ENCODE measurements at places on chromosomes 11 and 22. TPM values are rescaled to one million over a fixed set of nuclear protein-coding genes. Genes with fewer than 3 reads are reported as not detected.

- H3K36me3 ChIP-seq, result no peaks in the 10 kb centered on the region
- H3K27me3 ChIP-seq, result no peaks in the 10 kb centered on the region
- peak within 1 kb of the TSS; percentile 78 for H3K4me3 ChIP-seq
- DNase-seq, result peak; percentile 80
- no peaks in the 10 kb centered on the region for H3K4me1 ChIP-seq
Measured at GRCh38 chr11:85810871-85811611, at the start of gene SYTL2. Gene SYTL2 (minus strand): TSS chr11:85811141. CDS start chr11:85757725, 53,416 bp downstream.

DNA sequence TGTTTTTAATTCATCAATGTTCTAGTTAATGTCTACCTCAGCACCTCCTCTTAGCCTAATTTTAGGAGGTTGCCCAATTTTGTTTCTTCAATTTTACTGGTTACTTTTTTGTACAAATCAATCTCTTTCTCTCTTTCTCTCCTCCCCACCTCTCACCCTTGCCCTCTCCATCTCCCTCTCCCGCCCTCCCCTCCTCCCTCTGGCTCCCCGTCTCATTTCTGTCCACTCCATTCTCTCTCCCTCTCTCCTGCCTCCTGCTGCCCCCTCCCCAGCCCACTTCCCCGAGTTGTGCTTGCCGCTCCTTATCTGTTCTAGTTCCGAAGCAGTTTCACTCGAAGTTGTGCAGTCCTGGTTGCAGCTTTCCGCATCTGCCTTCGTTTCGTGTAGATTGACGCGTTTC is 40.9 kb upstream of the NNMT start:
- peaks cover 8% of the 10 kb centered on the region for H3K36me3 ChIP-seq
- H3K4me1 ChIP-seq, result peaks cover 3% of the 10 kb centered on the region
- DNase-seq, result no peak
- no peak overlapping the region for H3K4me3 ChIP-seq
- no peaks in the 10 kb centered on the region for H3K27me3 ChIP-seq

DNA sequence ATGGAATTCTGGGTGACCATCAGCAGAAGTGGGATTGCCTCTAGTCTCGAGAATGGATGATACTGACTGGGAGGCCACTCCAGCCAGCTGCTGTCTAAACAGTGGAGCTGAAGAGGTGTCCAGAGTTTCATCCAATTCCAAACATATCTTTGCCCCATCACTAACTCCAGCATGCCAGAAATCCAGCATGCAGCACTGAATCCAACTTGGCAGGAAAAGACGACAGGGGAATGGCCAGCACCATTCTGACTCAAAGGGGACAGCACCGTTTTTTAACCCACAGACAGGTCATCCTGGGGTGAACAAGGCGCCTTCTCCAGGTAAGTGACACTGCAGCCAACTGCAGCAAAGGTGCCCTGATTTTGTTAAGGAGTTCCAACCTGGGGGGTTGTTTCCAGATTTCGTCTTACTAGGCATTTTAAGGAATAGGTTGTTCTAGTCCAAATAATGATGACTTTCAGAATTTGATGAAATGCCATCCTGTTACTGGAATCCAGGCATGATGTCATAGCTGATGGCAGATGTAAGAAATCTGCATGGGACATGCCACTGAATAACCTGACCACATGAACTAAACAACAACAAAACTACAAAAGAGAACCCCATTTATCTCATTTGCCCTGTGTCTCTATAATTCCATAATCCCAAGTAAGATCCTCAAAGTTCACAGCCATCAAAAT is 32.3 kb downstream of the FEZ1 start:
- no peaks in the 10 kb centered on the region for H3K36me3 ChIP-seq
- H3K4me3 ChIP-seq, result no peak overlapping the region
- no peak for DNase-seq

DNA sequence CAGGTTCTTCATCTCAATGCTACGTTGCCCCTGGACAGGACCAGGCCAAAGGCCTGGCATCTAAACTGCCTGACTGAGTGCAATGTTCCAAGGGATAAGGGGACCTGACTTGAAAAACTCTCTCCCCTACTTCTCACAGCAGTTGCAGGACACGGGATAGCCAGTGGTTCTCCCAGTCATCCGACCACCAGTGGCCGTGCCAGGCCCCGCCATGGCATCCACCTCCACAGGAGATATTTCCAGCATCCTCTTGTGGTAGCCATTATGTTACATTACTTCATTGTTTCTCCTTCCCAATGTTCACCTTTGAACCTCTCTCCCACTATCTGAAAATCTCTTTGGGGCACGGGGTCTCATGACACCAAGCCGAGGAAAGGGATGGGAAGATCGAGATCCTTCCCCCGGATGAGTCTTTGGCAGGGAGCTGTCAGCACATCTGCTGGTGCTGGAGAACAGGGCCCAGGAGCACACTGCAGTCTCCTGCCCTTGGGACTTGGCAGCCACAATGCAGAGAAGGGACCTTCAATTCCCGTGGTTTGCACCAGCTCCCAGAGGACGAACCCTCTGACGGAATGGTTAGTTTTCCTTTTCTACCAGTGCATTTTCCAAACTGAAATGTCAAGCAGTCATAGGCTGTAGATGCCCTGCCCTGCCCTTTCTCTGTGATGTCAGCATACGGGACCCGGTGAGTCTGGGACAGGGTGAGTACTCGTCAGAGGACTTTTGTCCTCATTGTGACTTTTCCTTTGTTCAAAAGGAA is 121.2 kb downstream of the ETS1 start:
- peaks cover 26% of the 10 kb centered on the region for H3K4me1 ChIP-seq
- no peaks in the 10 kb centered on the region for H3K27me3 ChIP-seq
- H3K27ac ChIP-seq, result peak overlapping the region; percentile 71

- no peaks in the 10 kb centered on the region for H3K36me3 ChIP-seq
- H3K4me3 ChIP-seq, result no peak overlapping the region
- H3K27ac ChIP-seq, result no peak overlapping the region
Measured at GRCh38 chr11:79466411-79466810, 25.6 kb upstream of the TENM4 start.

DNA sequence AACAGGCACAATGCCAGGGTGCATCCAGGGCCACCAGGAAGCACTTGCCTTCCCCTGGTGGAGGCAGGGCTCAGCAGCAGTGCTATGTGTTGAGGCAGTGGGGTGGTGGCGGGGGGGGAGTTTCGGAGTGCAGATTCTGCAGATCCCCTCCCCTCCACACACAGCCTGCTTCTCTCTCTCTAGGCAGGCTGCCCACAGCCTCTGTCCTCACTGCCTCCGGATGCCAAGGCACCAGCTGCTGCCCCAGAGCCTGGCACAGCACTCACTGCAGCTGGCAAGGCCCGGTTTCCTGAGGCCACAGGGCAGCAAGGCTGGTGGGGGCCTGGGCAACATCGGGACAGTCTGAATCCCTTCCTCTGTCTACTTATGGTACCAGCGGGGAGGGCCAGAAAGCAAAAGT is 35.8 kb downstream of the NRXN2 start:
- no peaks in the 10 kb centered on the region for H3K36me3 ChIP-seq
- H3K4me1 ChIP-seq, result no peaks in the 10 kb centered on the region
- no peak overlapping the region for H3K4me3 ChIP-seq
- no peak overlapping the region for H3K27ac ChIP-seq

HPX gene
- polyA plus RNA-seq, result 0.88 TPM

GRCh38 chr22:17576470-17576869 is 13.2 kb downstream of the SLC25A18 start:
- H3K36me3 ChIP-seq, result no peaks in the 10 kb centered on the region
- DNase-seq, result peak; percentile 66
- no peaks in the 10 kb centered on the region for H3K27me3 ChIP-seq
- H3K4me3 ChIP-seq, result no peak overlapping the region

DNA sequence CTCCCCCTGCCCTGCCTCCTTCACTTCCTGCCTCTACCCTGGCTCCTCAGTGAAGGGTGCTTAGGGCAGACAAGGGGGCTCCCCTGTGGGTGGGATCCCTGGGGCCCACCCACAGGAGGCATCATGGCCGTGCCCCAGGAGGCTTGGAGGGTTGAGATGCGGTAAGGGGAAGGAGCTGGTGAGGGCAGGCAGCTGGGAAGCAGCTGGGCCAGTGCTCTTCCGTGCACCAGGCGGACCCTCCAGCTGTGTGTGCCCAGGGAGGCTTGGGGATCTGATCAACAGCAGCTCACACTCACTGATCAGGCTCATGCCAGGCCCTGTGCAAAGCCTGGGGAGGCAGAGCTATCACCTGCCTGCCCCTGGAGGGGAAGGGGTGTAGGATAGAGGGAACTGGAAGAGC is 59.3 kb upstream of the TTLL12 start:
- H3K4me3 ChIP-seq, result no peak overlapping the region
- H3K4me1 ChIP-seq, result no peaks in the 10 kb centered on the region

DNA sequence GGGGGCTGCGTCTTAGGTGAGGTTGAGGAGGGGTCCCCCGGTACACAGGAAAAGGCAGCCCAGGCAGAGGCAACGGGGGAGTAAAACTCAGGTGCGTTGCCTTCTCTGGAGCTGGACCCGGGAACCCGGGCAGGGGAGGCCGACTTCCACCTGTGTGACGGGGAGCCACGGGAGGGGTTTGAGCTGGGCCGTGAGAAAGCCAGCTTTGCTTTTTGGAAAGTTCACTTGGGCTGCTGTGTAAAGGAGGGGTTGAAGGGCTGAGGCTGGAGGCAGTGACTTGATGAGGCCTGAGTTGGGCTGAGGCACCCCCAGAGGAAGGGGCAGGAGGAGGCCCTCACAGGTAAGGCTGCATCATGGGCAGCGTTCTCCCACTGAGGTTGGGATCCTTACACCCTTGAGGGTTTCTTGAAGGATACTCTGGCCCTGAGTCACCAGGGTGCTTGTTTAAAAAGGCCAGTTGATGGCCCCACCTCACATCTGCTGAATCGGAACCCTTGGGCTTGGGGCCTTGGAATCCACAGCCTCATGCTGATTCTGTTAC is 47.2 kb downstream of the CHRDL2 start:
- no peaks in the 10 kb centered on the region for H3K4me1 ChIP-seq
- DNase-seq, result no peak
- H3K36me3 ChIP-seq, result no peaks in the 10 kb centered on the region
- H3K4me3 ChIP-seq, result peak overlapping the region; percentile 44
- no peak overlapping the region for H3K27ac ChIP-seq

ZP1 gene
- not detected for polyA plus RNA-seq

DNAJB7 gene
- polyA plus RNA-seq, result not detected

- H3K4me1 ChIP-seq, result no peaks in the 10 kb centered on the region
- DNase-seq, result no peak
- no peaks in the 10 kb centered on the region for H3K36me3 ChIP-seq
- H3K4me3 ChIP-seq, result no peak overlapping the region
- H3K27ac ChIP-seq, result no peak overlapping the region
- H3K27me3 ChIP-seq, result no peaks in the 10 kb centered on the region
Measured at GRCh38 chr11:2512431-2513407, 67.9 kb downstream of the KCNQ1 start.

- H3K4me3 ChIP-seq, result no peak overlapping the region
- DNase-seq, result peak; percentile 54
- H3K4me1 ChIP-seq, result peaks cover 5% of the 10 kb centered on the region
- H3K27me3 ChIP-seq, result no peaks in the 10 kb centered on the region
- no peak overlapping the region for H3K27ac ChIP-seq
Measured at GRCh38 chr11:119585043-119585781, 143.8 kb downstream of the NECTIN1 start.

CNGA4 gene
- not detected for polyA plus RNA-seq

- H3K36me3 ChIP-seq, result no peaks in the 10 kb centered on the region
- H3K4me1 ChIP-seq, result peaks cover 6% of the 10 kb centered on the region
- H3K27ac ChIP-seq, result no peak overlapping the region
- no peaks in the 10 kb centered on the region for H3K27me3 ChIP-seq
Measured at GRCh38 chr11:100920593-100920992, 209.0 kb downstream of the PGR start.

C11orf21 gene
- polyA plus RNA-seq, result 0.17 TPM

GRCh38 chr11:2088746-2089535 is 50.2 kb downstream of the IGF2 start:
- no peak for DNase-seq
- no peak overlapping the region for H3K4me3 ChIP-seq
- no peaks in the 10 kb centered on the region for H3K27me3 ChIP-seq
- H3K27ac ChIP-seq, result no peak overlapping the region

OR52N1 gene
- polyA plus RNA-seq, result not detected

DNA sequence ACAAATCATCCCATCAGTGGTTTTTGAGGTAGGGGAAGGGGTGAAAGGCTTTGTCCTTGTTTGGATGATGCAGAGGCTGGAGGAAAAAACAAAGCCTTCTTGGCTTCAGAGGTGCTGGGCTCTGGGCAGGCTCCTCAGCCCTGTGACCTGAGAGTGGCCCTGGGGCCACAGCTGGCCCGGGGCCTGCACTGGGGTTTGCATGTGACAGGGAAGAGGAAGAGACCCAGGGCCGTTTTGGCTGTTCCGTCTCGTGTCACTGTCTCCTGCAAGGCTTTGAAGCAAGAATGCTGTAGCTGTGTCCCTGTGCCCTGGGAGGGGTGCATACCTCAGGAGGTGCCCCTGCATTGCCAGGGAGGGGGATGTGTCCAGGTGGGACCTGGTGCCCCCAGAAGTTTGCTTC is 12.6 kb downstream of the ARHGAP8 start:
- no peak for DNase-seq
- H3K4me1 ChIP-seq, result no peaks in the 10 kb centered on the region
- no peak overlapping the region for H3K27ac ChIP-seq
- no peaks in the 10 kb centered on the region for H3K36me3 ChIP-seq
- no peaks in the 10 kb centered on the region for H3K27me3 ChIP-seq
- no peak overlapping the region for H3K4me3 ChIP-seq

DNA sequence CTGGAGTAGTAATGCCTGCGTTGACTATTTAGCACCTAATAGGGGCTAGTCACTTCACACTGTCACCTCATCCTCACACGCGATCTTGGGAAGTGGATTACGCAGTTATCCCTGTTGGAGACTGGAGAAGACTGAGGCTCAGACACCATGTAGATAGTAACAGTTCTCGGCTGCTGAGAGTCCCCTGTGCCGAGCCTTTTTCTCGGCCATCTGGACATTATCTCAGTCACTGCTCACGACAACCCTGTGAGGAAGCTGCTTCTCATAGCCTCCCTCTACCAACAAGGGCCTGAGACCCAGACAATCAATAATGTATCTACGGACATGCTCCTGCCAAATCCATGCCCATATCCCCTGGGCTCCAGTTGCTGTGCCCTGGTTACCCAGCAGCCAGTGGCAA is 25.9 kb downstream of the SCUBE1 start:
- H3K4me1 ChIP-seq, result peaks cover 2% of the 10 kb centered on the region
- no peak overlapping the region for H3K27ac ChIP-seq
- H3K27me3 ChIP-seq, result no peaks in the 10 kb centered on the region
- H3K36me3 ChIP-seq, result no peaks in the 10 kb centered on the region

DNA sequence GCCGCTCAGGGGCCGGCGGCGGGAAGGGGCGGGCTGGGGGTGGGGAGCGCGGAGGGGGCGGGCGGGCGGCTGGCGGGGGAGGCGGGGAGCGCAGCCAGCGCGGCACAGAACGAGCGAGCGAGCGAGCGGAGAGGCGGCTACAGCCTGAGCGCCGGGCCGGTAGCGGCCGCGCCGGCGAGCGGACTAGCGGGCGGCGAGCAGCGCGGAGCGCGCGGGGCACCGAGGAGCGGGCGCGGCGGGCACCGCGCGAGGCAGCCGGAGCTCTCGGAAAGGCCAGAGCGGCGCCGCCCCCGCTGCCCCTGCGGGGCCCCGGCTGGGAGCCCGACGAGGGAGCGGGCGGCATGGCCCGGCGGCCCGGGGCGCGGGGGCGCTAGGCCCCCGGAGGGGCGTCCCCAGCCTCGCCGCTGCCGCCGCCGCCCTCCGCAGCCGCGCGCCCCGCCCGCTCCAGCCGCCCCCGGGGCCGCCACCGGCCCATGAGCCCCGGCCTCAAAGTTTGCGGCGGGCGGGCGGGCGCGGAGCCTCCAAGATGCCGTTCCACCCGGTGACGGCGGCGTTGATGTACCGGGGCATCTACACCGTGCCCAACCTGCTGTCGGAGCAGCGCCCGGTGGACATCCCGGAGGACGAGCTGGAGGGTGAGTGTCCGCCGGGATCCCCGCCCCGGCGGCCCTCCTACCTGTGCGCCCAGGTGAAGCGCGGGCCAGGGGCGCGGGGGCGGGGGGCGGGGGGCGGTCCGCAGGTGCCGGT is at the start of gene CABP7:
Gene CABP7 (plus strand): TSS at position 105 of the 747 bp plus-strand sequence. CDS start 422 bp downstream, at position 527.
- H3K27ac ChIP-seq, result no peak within 1 kb of the TSS
- DNase-seq, result no peak
- H3K4me1 ChIP-seq, result no peaks in the 10 kb centered on the region
- peaks cover 6% of the 10 kb centered on the region for H3K27me3 ChIP-seq
- no peaks in the 10 kb centered on the region for H3K36me3 ChIP-seq

Data from kidney (tissue), 22 donors.